ENCODE measurements at places on chromosomes 16 and 17.

- no peak for DNase-seq
These were observed 57.9 kb upstream of the CLEC19A start for GRCh38 chr16:19227643-19228042.

GRCh38 chr16:71520550-71520949 is 5.7 kb upstream of the CHST4 start:
- no peak for DNase-seq

DNA sequence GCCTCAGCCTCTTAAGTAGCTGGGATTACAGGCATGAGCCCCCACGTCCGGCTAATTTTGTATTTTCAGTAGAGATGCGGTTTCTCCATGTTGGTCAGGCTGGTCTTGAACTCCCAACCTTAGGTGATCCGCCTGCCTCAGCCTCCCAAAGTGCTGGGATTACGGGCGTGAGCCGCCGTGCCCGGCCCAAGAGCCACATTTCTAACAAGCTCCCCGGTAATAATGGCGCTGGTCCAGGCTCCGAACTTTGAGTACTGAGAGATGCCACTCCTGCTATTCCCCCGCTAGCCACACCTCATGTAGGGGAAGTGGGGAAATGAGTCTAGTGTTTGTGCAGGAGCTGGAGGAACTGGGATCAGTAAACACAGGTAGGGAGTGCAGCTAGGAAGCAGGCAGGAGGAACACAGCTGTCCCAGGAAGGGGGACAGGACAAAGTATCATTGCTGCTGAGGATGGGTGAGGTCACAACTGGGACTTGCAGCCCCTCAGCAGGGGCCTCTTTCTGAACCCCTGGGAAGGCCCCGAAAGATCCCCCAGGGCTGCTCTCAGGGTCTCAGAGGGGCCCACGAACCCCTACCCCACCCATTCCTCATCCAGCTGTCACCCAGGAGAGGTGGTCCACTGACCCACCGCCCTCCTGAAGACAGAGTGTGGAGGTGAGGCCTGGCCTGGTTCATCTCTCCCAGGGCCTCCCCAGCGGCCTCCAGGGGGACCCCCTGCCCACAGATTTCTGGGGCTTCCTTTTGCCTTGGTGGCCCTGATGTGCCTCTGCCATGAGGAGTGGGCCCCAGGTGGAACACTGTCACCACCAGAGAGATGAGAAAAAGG is 3.7 kb upstream of the KREMEN2 start:
- no peak for DNase-seq

DNA sequence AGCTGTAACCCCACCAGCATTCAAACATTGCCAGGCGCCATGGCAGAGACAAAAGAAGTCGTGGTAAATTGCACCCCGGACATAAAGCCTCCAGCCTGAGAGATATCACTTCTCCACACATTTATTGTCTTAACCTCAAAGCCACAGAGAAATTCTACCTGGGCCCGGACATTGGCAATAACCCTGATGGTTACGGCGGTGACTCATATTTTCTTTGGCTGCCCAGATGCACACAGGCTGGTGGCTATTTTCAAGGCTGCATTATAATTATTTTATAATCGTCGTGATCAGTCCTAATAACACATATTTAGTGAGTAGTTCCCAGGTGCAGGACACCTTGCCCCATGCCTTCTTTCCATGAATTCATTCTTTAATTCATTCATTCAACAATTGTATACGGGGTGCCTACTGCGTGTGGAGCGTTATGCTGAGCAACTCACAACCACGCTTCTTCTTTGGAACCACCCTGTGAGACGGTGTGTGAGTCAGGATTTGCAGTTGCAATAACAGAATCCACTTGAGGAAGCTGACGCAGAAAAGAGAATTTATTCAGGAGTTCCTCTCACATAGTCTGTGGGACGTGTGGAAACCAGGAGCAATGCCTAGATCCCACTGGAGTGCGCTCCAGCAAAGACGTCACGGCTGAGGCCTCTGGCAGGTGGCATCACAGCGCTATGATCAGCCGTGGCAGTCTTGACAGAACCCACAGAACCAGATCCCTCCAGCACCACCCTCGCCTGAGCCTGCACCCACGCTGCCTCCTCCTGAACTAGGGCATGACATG is 245.7 kb downstream of the FOXL1 start:
- no peak for DNase-seq

GRCh38 chr17:81858967-81859905 is 1.1 kb downstream of the P4HB start:
- DNase-seq, result no peak

DNA sequence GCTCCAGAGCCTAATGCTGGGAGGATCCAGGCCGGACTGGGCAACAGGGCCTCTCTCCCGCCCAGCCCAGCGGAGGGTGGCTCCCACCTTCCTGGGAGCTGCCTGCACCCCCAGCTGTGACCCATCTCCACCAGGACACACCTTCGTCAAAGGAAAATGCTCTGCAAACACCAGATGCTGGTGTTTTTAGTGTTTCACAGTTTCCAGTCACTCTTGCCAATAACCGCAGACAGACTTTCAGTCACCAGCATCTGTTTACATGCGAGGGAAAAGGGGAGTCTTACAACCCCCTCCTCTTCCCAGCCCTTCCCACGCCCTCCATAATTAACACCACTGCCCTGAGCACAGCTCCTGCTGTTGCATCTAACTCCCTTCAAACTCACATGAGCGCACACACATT is 25.3 kb downstream of the KLHDC4 start:
- no peak for DNase-seq

DNA sequence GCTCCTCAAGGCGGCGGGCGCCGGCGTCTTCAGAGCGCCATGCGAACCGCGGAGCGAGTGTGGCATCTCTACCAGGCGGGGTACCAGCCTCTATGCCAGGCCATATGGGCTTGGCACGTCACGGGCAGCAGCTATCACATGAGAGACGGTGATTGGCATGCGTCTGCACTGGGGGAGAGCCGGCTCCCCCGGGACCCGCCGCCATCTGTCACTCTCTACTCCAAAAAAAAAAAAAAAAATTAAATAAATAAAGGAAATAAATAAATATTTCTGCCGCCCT is at the start of gene NEUROD2:
Gene NEUROD2 (minus strand): TSS at position 70 of the 280 bp plus-strand sequence. CDS start 1,321 bp downstream, outside the sequence.
- DNase-seq, result no peak

GRCh38 chr16:5561800-5562199 is 464.2 kb upstream of the EEF2KMT start:
- DNase-seq, result no peak

DNA sequence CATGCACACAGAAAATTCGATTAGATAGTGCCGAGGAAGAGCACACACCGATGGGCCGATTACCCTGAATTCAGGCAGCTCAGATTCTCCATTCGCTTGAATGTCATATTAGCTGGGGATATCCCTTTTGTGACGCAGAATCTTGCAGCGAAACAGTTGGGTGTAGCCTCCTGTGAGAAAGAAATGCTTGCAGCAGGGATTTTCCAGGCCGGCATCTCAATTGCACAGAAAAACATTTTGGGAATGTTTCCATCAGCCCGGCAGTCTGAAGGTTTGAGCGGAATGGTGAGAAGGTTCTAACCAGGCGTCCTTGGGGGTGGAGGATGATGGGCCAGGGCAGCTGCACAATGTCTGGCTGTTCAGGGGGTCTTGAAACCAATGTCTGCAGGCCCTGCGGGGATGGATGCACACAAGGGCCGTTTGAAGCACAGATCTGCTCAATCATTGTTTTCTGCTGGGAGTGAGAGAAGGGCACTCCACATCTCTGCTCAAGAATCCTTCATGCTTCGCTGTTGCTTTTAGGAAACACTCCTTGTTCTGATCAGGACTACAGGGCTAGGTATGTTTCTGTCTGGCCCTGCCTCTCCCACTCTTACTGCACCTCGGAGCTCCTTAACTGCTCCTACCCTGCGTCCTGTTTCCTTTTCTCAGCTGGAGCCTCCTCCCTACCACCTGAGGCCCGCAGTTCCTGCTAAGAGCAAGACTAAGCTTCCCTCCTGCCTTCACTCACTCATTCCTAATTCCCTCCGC is 94.6 kb downstream of the CMIP start:
- no peak for DNase-seq

DNA sequence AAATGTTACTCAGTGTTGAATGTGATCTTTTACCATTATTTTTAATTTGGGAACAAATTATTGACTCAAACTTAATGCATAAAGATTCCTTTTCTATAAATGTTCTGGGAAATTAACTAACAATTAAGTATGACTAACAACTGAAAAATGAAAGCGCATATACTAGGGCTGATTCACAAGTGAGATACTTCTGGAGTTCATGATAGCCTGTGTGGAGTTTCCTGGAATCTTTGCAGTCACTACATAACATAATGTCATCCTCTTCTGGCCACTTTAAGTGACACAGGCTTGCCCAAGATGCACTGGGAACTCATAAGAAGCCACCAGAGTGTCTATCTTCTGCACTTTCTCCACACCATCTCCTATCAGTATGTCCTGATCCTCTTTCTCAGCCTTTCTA is 450.3 kb upstream of the CDH11 start:
- DNase-seq, result no peak

DNA sequence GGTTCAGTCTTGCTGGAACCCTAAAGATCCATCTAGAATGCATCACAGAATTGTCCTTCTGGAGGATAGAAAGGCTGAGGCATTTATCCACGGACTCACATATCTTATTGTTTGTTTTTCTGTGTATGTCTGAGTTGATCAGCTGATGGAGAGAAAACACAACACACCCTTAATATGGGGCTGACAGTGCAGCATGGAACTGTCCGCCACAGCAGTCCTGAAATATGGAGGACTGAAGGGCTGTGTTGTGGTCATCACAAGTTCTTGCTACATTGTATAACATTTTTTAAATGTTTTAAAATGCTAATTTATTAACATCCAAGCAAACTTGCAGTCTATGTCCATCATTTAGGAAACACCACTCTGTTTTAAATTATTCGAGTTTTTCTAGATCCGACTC is 448.9 kb upstream of the ERCC4 start:
- no peak for DNase-seq

GRCh38 chr16:31429314-31429713 is 1.2 kb upstream of the COX6A2 start:
- DNase-seq, result no peak

- no peak for DNase-seq
These were observed 5.0 kb downstream of the FADS6 start for GRCh38 chr17:74888469-74888868.

- DNase-seq, result no peak
These were observed 2.0 kb upstream of the TNFRSF13B start for GRCh38 chr17:16973760-16974540.

GRCh38 chr17:30433514-30433913 is 43.7 kb upstream of the GOSR1 start:
- no peak for DNase-seq

DNA sequence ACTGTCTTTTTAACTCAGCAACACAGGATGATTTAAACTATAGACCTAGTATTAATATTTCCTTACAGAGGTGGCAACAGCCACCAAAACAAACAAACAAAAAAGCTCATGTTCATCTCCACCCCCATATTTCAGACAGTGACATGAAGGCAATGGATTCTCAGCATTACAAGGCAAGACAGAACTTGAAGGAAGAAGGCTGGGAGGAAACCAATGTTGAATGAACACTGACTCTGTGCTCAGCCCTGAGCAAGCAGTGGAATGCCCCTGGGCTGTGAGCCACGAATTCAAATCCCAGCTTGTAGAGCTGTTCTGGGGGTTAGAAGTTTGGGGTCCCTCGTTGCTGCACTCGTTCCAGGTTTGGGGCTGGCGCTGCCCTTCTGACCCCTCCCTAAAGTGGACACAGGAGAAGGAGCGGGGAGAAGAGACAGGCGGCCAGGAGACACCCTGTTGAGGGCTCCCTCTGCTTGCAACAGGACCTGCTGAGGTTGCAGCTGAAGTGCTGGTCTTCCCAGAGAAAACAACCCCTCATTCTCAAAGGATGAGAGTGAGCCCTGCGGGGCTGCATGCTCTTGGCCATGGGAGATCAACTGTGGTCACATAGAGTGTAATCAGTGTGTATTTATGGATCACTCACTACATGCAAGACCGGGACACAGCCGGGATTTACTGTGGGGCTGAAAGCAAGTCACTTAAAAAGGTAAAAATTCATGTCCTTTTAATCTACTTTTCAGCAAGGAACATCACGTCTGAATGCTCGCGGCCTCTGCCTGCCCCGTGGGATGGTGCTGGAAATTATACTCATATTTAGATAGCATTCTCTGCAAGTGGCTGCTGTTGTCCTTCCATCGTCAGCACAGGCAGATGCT is 34.3 kb downstream of the MYH3 start:
- DNase-seq, result no peak

- DNase-seq, result no peak
These were observed 309 bp downstream of the FOXJ1 start for GRCh38 chr17:76140661-76141211.

GRCh38 chr17:81189670-81190530 is 23.9 kb upstream of the AATK start:
- no peak for DNase-seq

DNA sequence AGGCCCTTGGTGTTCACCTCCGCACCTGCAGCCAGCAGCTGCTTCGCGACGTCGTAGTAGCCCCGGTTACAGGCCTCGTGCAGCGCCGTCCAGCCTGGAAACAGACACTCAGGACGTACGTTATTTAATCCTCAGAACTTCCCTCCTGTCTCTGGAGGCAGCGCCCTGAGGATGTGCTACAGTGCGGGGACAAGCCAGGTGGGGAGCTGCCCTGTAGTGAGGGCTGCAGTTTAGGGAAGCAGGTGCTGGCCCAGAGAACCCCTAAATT is 71.0 kb downstream of the ZNF778 start:
- no peak for DNase-seq

- DNase-seq, result no peak
These were observed 6.4 kb downstream of the CD300LB start for GRCh38 chr17:74524653-74525464.

DNA sequence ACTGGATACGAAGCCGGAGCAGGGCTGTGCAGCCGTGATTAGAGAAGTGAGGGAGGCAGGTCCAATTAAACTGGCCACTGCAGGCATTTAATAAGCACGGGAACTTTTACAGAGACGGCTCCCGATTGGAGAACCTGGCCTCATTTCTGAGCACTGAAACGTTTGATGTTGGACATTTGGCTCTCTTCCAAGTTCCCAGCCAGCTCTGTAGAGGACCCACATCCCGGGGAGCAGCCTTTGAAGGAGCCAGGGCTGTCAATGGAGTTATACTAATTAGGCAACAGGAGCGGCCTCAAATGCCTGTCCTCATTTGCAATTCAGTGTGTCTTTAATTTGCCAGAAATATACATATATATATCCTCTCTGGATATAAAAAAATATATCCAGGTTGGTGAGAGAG is 499.4 kb upstream of the C16orf82 start:
- no peak for DNase-seq

- no peak for DNase-seq
These were observed 115.3 kb upstream of the HLF start for GRCh38 chr17:55149485-55149884.

DNA sequence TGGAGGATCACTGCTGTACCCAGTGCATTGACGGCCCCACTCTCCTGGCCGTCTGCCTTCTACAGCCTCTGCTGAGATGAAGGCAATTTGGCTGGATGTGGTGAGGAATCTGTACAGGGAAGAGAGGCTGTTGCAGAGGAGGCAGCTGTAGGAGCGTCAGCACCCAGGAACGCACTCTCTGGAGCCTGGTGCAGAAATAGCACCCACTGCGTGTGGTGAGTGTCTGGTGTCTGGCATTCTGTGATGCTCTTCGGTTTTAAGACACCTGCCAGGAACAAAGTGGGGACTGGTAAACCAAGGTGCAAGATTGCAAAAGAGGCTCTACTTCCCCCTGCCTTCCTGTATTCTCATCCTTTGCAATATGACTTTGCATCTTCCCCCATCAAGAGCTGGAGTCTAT is 187.5 kb upstream of the SDK2 start:
- DNase-seq, result no peak

GRCh38 chr16:12028288-12028619 is 51.7 kb downstream of the SNX29 start:
- DNase-seq, result no peak
